Panc1 (cell line): ENCODE measurements at places on chromosomes 1 and 21. TPM values are rescaled to one million over a fixed set of nuclear protein-coding genes. Genes with fewer than 3 reads are reported as not detected.

The EVA1B gene
- total RNA-seq = 79.0 TPM

The VAMP3 gene
- total RNA-seq = 106 TPM

The CASZ1 gene
- 27.8 TPM for total RNA-seq

The PEX11B gene
- 27.4 TPM for total RNA-seq

The RXFP4 gene
- 8.0 TPM for total RNA-seq

The HCRTR1 gene
- total RNA-seq = 0.18 TPM

The COL9A2 gene
- 2.9 TPM for total RNA-seq

The FOXD2 gene
- 2.2 TPM for total RNA-seq

The TMEM269 gene
- total RNA-seq = 0.13 TPM

The CCDC185 gene
- total RNA-seq = not detected

The FAM3B gene
- total RNA-seq = not detected

The CAPZB gene
- total RNA-seq = 491 TPM

The PUM1 gene
- total RNA-seq = 109 TPM

The AADACL4 gene
- total RNA-seq = not detected

The KCNJ15 gene
- 0.13 TPM for total RNA-seq

The SPRR1B gene
- total RNA-seq = not detected

The AKR7A3 gene
- 1.4 TPM for total RNA-seq

The PLEKHN1 gene
- total RNA-seq = 9.8 TPM

The PPFIA4 gene
- 1.9 TPM for total RNA-seq

The POGZ gene
- total RNA-seq = 76.0 TPM

The KLHDC8A gene
- 0.31 TPM for total RNA-seq

The CCDC190 gene
- not detected for total RNA-seq

The PCAT6 gene
- total RNA-seq = 2.2 TPM

The NBPF20 gene
- 3.5 TPM for total RNA-seq

The TAF5L gene
- 23.8 TPM for total RNA-seq

The CR1L gene
- total RNA-seq = not detected
